ENCODE measurements at places on chromosomes 16 and 17.
A peak's percentile ranks its signal among the peaks of the same experiment; 100 is the strongest.

- no peak for DNase-seq
Observed at GRCh38 chr17:36512641-36513040, 22.0 kb downstream of the MYO19 start.

DNA sequence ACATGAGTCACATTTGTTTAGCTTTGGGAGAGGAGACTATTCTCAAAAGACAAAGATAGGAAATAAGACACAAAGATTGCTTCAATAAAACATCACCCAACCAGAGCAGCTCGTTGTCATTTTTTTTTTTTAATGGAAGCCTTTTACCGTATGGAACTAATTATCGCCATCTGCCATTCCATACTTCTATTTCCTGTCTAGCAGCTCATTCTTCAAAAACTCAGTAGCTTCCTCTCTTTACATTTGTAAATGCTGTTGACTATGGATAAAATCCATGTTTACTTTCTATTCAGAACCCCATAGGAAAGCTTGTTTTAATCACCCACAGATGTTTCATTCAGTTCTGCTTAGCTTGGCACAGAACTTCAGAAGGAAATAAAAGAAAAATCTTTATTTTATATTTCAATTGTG, 110.0 kb upstream of the PSMD7 start:
- DNase-seq, result no peak

DNA sequence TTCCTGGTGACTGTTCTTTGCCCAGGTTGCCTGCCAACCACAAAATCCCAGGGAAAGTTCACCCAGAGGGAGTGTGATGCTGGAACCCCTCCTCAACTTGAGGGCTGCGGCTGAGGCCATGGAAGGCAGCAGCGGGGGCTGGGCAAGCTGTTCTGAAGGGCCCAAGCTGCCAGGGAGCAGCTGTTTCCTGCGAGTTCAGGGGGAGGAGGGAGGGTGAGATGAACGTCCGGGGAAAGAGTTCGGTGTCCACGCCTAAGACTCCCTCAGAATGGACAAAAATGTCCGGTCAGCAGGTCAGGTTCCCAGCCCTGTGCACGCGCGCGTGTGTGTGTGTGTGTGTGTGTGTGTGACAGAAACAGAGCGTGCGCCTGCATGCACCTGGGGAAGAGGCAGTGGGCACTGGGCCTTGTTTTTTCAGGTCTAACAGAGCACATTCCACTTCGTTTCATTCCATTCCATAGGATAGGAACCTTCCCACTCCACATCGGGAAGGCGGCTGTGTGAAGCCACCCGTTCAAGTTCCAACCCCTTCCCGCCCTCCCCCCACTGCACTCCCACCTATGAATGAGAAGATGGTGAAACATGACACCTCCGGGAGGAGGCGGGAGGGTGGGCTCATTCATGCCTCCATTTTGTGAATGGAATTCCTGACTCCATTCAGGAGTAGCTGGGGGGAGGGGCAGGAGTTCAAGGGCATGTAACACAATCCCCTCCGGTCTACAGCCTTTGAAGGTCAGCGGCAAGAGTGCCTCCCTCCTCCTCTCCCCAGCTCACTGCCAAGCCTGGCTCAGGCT, 15.7 kb downstream of the ETV4 start:
- DNase-seq, result no peak

DNA sequence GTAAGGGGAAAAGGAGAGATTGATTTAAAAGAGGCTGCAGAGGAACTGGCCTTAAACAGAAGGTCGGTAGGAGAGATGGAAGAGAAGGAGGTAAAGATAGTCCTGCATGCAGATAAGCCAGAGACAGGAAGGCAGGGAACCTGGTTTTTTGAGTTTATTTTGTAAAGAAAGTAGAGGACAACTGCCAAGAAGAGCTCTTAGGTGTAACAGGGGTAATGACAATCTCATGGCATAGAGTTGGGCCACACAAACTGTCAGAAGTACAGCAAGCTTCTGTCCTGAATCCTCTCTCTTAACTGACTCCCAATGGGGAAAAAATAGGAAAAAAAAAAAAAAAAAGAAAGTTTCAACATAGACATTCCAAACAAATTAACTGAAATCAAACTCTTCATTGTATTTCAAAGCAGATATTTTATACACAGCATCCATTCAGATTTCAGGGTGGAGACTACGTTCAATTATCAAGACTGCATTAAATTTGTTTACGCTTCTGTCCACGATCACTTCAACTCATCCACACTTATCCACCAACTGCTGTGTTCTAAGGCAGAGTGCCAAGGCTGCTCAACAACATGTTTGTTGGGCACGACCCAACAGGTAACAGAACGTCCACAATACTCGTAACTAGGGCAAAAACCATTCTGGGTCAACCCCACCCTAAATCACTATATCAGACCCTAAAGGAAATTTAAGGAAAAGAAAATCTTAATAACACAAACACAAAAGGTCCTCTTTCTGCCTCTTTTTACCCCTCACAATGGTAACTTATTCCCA, 34.9 kb downstream of the USP31 start:
- no peak for DNase-seq

DNA sequence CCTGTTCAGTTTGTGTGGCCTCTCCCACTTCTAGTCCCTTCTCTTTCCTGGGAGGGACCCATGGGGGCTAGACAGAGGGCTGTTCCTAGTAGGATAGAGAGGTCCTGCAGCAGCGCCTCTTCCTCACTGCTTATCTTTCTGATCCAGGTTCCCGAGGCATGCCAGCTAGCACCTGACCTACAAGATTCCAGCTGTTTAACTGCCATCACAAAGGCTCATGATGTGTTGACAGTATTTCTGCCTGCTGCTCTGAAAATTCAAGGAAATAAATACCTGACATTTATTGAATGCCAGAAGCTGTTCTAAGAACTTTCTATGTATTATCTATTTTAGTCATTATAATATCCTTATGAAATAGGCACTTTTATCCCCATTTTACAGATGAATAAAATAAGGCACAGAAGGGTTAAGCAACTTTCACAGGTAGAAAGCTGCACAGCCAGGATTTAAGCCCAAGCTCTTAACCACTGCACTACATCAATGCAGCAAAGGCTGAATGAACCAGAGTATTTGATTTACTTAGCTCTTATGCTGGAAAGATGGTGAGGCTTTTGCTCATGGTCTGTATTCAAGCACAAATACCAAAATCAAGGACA, 38.8 kb downstream of the HEATR6 start:
- DNase-seq, result no peak

GRCh38 chr16:72877374-72878028, 170.4 kb downstream of the ZFHX3 start:
- DNase-seq, result peak; percentile 66

Data from inflammatory macrophage treated with lipopolysaccharide for 1 hour (primary cell).